ENCODE measurements at places on chromosomes 1 and 21. TPM values are rescaled to one million over a fixed set of nuclear protein-coding genes. Genes with fewer than 3 reads are reported as not detected.

DNA sequence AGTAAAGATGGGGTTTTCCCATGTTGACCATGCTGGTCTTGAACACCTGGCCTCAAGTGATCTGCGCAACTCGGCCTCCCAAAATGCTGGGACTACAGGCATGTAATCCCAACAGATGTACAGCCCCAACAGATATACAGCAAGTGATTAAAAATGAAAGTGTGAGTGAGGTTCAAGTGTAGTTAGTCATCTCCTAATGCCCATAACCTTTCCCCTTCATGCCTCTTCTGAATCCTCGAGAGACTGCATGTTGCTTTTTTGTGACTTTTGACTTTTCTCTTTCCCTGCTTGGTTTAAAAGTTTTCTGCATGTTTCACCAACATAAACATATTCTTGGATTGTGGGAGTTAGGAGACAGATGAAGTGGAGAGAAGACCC, 31.2 kb downstream of the KCNK2 start:
- H3K4me1 ChIP-seq: no peaks in the 10 kb centered on the region
- H3K27ac ChIP-seq: no peak overlapping the region
- no peaks in the 10 kb centered on the region for H3K27me3 ChIP-seq
- no peak overlapping the region for H3K4me3 ChIP-seq

DNA sequence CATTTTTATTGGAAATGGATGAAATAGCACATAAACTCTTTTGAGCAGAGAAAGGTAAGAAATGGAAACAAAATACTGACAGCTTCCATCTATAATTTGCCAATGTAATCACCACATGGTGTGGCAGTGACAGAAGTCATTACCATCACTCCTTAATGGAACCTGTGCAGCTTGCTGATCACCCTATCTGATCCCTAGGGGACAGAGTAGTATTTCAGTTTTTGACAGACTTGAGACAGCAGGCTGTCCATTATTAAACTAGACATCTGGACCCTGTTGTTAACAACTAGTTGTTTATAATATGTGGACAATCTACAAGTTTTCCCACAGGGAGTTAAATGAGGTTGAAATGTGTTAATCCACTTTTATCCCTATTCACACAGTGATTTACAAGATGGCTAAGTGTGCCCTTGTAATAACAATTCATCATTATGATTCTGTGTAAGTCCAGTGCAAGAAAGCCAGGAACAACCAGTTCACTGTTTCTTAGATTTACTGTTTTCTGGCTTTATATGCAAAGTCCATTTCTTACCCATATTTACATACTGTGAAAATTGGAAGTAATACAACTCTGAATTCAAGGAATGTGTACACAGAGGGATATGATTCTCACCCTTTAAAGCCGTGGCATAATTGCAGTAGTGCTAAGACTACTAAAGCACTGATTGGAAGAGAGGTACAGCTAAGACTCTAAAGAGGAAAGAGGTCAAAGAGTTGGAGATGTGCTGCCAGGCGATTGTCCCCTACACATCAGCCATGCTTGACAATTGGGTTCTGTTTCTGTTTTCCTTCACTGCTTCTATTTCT, 9.1 kb downstream of the KCNT2 start:
- H3K4me1 ChIP-seq: no peaks in the 10 kb centered on the region
- no peaks in the 10 kb centered on the region for H3K27me3 ChIP-seq
- no peak overlapping the region for H3K4me3 ChIP-seq
- no peak for DNase-seq
- no peaks in the 10 kb centered on the region for H3K36me3 ChIP-seq

DNA sequence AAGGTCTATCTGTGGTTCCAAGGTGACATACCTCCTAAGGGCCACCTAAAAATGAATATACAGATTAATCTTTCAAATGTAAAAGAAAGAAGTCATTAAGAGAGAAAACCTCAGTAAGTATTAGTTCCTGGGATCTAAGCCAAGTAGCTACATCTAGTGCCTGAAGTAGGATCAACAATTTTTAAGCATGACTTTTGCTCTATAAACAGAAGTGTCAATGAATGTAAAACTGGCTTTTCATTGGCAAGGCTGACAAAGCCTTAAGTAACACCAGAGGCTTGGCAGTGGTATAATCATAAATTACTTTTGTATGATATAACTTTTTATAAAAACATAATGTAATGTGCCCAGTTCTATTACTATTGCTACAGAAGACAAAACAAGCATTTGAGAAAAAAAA, 12.2 kb upstream of the ACADM start:
- no peak for DNase-seq
- H3K36me3 ChIP-seq: peaks cover 6% of the 10 kb centered on the region
- H3K4me1 ChIP-seq: no peaks in the 10 kb centered on the region
- no peak overlapping the region for H3K27ac ChIP-seq
- peaks cover 19% of the 10 kb centered on the region for H3K27me3 ChIP-seq

GRCh38 chr1:75707191-75707590, 17.3 kb upstream of the ACADM start:
- no peaks in the 10 kb centered on the region for H3K4me1 ChIP-seq
- DNase-seq: no peak
- no peak overlapping the region for H3K27ac ChIP-seq
- no peak overlapping the region for H3K4me3 ChIP-seq

DNA sequence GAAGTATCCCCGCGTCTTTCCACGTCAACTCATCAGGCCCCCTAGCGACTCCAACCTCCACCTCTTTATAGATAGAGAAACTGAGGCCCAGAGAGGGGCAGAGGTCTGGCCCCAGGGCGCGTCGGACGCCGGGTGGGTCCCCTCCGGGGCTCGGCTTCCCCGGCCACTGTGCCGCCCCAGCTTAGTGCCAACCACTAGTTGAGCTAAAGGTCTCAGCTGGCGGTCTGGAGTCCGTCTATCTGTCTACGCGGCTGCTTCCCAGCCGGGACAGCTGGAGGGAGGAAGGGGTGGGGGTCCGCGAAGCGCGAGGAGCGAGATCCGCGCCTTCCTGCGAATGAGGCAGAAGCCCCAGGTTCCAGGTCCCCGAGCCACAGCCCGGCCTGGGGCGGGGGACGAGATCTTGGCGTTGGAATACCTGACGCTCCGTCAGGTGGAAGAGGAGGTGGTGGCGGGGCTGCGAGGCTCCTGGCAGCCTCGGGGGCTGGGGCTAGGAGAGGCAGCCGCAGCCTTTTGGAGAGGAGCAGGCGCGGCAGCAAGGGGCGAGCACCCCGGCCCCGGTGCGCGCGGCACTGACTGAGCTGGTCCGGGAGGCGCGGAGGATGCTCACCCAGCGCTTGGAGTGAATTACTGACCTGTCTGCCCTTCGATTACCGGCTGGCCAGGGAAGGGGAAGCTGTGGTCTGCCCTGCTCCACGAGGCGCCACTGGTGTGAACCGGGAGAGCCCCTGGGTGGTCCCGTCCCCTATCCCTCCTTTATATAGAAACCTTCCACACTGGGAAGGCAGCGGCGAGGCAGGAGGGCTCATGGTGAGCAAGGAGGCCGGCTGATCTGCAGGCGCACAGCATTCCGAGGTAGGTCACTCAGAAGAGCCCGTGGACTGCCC, 937 bp downstream of the PODN start:
- no peaks in the 10 kb centered on the region for H3K4me1 ChIP-seq
- DNase-seq: no peak
- H3K36me3 ChIP-seq: no peaks in the 10 kb centered on the region
- no peaks in the 10 kb centered on the region for H3K27me3 ChIP-seq

DNA sequence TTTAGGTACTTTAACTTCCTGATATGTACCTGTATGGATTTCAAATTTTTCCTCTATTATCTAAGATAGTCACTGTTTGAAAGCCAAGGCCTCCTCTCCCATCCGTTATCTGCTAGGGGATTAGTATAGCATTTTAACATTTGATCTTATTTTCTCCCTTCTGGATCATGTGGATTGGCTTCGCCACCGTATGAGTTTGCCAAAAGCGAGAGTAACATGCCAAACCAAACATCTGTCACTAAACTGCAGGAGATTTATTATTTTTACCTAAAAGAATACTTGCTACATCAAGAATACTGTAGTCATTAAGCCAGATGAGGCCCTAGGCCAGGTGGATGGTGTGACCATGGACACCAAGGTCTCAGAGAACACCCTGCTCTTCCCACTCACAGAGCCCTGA, 28.5 kb upstream of the EEIG2 start:
- no peaks in the 10 kb centered on the region for H3K36me3 ChIP-seq
- H3K4me3 ChIP-seq: no peak overlapping the region
- H3K27me3 ChIP-seq: no peaks in the 10 kb centered on the region
- H3K4me1 ChIP-seq: peaks cover 16% of the 10 kb centered on the region
- no peak overlapping the region for H3K27ac ChIP-seq
- DNase-seq: no peak

- H3K36me3 ChIP-seq: no peaks in the 10 kb centered on the region
- no peaks in the 10 kb centered on the region for H3K27me3 ChIP-seq
- no peak overlapping the region for H3K4me3 ChIP-seq
- no peaks in the 10 kb centered on the region for H3K4me1 ChIP-seq
- H3K27ac ChIP-seq: no peak overlapping the region
Observed at GRCh38 chr1:19758227-19758830, 41.4 kb downstream of the TMCO4 start.

- no peak for DNase-seq
- H3K27me3 ChIP-seq: no peaks in the 10 kb centered on the region
- no peak overlapping the region for H3K27ac ChIP-seq
- H3K4me3 ChIP-seq: peak overlapping the region; percentile 8
Observed at GRCh38 chr1:115073298-115074087, 15.8 kb downstream of the TSPAN2 start.

- DNase-seq: no peak
- no peak overlapping the region for H3K4me3 ChIP-seq
- no peaks in the 10 kb centered on the region for H3K4me1 ChIP-seq
- no peaks in the 10 kb centered on the region for H3K36me3 ChIP-seq
Observed at GRCh38 chr1:175390522-175391254, 198.1 kb upstream of the KIAA0040 start.

DNA sequence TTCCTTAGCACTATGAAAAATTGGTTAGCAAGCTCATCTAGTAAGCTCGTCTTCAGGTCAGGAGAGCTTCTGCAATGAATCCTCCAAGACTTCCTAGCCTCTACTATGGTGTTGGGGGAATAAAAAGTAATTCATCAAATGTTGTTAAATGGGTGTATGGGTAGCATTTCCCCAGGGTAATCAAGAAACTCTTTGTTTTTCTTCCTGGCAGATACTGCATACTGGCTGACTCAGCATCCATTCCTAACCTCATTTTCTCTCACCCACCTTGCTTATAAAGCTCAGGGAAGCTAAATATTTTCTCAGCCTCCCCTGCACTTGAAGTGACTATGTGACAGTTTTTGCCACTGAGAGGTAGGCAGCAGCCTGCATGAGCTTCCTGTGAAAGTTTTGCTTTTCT, 83.4 kb downstream of the MAB21L3 start:
- no peaks in the 10 kb centered on the region for H3K4me1 ChIP-seq
- no peak for DNase-seq
- H3K27me3 ChIP-seq: peaks cover 31% of the 10 kb centered on the region
- H3K27ac ChIP-seq: no peak overlapping the region
- H3K36me3 ChIP-seq: no peaks in the 10 kb centered on the region

GRCh38 chr1:231628207-231628876, 1.8 kb downstream of the DISC1 start:
- H3K27me3 ChIP-seq: peaks cover 5% of the 10 kb centered on the region
- H3K4me1 ChIP-seq: peaks cover 18% of the 10 kb centered on the region
- no peak overlapping the region for H3K27ac ChIP-seq
- DNase-seq: no peak
- no peaks in the 10 kb centered on the region for H3K36me3 ChIP-seq

DNA sequence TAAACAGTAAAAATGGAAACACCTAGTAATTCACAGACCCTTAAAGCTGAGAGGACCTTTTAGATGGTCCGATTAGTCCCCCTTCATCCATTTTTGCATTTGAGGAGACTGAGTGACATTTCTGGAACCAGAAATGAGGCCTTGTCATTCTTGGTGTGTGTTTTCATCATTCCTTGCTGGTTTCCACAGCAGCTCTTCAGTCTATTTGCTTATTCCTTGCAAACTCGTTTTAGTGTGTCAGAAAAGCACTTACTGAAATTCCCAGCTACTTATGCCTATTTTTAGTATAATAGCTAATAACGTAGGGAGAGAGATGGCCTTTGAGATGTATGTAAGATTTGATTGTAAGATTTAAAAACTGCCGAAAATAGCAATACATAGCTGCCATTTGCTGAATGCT, 70.9 kb downstream of the VPS13D start:
- H3K4me3 ChIP-seq: no peak overlapping the region
- no peak for DNase-seq
- no peak overlapping the region for H3K27ac ChIP-seq
- no peaks in the 10 kb centered on the region for H3K27me3 ChIP-seq

The GREM2 gene
- total RNA-seq: 0.57 TPM

The GPR157 gene
- 2.9 TPM for total RNA-seq

Measured in natural killer cell treated with Interleukin-12 subunit alpha and Interleukin-12 subunit beta and Interleukin-15 and Interleukin-18, amount 100 ng/mL, for 72 hours (primary cell).